Cerebellar cortex (tissue), 1 donor: ENCODE measurements at places on chromosomes 6 and 20.

DNA sequence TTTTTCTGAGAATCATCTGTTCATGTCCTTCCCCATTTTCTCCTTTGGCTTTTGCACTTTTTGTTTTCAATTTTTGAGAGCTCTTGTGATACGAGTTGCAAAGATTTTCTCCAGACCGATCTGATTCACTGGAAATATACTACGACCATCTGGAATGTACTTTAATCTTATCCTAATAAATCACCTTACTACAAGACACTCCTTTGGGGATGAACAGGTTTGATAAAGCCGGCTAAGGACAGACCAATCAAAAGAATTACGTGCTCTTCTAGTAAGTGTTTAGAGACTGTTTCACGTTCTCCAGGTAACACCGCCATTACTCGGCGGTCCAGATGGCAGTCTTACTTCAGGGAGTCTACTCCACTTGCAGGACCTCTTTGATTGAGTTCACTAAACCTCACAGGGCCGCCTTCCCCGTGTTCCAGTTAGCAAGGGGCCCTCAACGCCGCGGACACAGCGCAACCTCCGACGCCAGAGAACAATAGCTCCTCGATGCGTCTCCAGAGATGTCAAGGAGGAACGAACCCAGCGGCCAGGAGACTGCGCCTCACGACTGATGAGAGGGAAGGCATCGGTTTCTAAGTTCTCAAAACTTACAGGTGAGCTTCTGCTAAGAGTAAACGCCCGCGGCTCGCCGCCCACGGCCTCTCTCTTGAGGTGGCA, 920 bp upstream of the WTAP start:
- no peak for DNase-seq

- no peak for DNase-seq
These were observed 61.7 kb downstream of the METTL24 start for GRCh38 chr6:110296241-110297025.

GRCh38 chr20:37911838-37912281, 8.9 kb downstream of the VSTM2L start:
- peak; percentile 74 for DNase-seq

DNA sequence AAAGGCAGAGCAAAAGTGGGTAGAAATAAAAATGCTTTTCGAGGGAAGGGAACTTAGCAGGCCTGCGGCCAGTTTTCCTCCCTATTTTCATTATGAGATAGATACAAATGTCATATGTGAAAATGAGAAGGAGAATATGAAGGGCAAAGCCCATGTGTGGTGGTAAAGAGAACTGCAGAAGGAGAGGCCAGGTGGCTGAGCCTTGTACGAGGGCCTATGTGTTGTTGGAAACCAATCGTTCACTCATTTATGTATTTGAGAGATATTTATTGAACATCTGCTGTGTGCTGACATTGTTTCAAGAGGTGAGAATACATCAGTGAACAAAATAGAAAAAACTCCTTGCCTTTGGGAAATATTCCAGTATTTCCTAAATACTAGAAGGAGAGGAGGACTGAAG, 147.7 kb downstream of the SH3BGRL2 start:
- DNase-seq: no peak

DNA sequence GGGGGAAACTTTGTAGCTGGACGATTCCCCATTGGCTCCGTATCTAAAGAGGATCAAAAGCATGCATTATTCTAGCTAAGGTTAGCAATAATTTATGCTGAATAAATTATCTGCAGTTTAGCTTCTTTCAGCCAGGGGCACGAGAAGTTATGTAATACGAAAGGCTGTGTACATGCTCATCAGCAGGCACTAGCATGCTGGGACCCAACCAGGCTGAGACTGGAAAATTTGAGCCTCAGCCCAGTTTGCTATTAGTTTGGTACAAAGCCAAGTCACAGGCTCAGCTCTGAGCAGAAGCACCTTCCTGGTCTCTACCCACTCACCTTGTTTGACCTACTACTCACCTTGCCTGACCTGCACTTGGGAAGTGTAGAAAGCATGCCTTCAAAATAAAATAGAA, 328.1 kb upstream of the ARID1B start:
- peak; percentile 95 for DNase-seq

DNA sequence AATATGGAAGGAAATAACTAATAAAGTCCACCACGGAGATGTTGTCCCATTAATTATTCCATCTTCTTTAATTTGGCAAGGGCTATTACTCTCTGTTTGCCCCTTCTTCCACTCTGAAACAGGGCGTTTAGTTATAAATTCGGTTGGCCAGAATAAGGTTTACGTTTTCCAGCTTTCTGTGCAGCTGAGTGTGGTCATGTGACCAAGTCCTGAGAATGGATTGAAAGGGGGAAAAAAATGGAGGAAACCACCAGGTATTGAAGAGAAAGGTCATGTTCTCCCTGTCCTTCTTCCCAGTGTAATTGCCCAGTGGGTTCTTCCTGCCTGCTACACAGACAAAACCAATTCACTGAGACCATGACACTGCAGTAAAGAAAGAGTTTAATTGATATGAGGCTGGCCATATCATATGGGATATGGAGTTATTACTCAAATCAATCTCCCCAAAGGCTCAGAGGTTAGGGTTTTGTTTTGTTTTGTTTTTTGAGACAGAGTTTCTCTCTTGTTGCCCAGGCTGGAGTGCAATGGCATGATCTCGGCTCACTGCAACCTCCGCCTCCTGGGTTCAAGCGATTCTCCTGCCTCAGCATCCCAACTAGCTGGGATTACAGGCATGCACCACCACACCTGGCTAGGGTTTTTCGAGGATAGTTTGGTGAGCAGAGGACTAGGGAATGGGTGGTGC, 14.3 kb upstream of the TBC1D22B start:
- no peak for DNase-seq

- DNase-seq: no peak
These were observed 3.9 kb downstream of the SLA2 start for GRCh38 chr20:36642136-36642535.

- no peak for DNase-seq
These were observed 175.2 kb downstream of the ZMYND8 start for GRCh38 chr20:47181056-47181862.

- no peak for DNase-seq
These were observed 168.0 kb upstream of the LRFN2 start for GRCh38 chr6:40755046-40755681.

GRCh38 chr6:90175627-90176538, 120.8 kb downstream of the BACH2 start:
- no peak for DNase-seq

DNA sequence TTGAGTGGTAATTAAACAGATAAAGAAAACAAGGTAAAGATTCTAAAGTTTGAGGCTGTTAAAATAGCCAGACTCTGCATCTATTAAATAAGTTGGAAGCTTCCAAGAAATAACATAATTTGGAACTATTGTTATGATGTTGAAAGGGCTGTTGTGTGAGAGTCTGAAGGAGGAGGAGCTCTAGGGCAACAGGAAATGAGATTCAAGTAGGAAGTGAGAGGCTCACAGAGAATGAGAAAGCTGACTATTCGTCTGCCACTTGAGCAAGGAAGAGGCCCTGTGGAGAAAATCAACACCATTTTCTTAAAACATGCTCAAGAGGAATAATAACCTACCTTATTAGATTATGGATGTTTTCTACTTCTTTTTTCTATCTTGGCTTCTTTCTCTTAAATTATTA, 185.2 kb downstream of the SLC24A3 start:
- DNase-seq: no peak

DNA sequence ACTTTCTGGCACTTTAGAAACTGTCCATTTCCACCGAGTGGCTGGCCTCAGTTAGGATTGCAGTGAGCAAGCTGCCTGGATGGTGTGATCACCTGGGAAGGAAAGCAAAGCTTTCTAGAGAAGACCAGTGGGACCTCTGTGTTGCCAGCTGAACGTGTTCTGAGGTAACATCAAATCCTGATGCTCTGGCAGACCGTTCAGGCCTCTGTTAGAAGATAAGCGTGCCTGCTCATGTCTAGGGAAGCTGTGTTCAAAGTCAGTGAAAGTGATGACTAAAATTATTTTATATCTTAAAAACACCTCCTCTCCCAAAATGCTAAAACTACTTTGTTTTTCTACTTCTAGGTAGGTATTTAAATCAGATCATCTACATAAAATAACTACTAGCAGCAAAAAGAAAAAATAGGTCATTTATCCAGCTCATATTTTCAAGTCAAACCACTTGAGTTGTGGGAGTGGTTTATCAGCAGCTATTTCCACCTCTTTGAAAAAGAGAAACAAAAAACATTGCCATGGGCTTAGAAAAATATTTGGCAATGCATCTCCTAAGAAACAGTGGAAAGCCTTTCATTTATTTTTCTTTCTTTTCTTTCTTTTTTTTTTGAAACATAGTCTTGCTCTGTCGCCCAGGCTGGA, 54.8 kb downstream of the CEP43 start:
- no peak for DNase-seq

GRCh38 chr6:29723666-29724588, 693 bp downstream of the HLA-F start:
- DNase-seq: peak; percentile 9

DNA sequence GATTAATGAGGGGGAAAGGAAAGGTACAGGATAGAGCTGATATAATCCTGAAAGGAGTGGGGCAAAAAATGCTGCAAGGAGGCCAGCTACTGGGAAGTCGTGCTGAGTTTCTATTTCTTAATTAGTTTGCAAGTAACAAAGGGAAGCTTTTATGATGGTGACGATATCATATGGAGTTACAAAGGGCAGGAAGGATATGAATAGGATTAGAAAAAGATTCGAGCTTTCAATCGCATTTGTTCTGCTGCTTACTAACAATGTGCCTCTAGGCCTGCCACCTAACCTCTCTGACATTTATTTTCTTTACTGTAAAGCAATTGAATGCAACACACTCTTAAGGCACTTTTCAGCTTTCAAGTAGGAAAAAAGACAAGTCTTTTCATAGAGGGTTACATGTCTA, 219.2 kb downstream of the CLVS2 start:
- no peak for DNase-seq

DNA sequence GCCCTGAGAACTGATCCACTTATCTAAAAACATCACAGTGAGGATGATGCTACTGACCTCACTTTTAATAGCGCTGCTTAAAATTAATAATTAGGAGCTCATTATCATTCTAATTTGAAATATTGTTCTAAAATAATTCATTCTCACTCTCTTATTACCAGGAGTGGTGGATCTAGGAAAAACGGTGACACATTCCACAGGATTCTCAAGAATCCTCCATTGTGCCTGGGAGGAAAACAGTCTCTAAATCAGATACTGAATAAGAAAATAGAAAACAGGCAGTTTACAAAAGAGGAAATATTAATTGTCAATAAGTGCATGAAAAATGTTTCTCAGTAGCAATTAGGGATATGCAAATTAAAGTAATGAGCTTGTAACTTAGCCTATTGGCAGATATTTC, 187.4 kb downstream of the TENT5A start:
- no peak for DNase-seq

GRCh38 chr6:30615958-30616810, 859 bp downstream of the PPP1R10 start:
- peak; percentile 71 for DNase-seq

DNA sequence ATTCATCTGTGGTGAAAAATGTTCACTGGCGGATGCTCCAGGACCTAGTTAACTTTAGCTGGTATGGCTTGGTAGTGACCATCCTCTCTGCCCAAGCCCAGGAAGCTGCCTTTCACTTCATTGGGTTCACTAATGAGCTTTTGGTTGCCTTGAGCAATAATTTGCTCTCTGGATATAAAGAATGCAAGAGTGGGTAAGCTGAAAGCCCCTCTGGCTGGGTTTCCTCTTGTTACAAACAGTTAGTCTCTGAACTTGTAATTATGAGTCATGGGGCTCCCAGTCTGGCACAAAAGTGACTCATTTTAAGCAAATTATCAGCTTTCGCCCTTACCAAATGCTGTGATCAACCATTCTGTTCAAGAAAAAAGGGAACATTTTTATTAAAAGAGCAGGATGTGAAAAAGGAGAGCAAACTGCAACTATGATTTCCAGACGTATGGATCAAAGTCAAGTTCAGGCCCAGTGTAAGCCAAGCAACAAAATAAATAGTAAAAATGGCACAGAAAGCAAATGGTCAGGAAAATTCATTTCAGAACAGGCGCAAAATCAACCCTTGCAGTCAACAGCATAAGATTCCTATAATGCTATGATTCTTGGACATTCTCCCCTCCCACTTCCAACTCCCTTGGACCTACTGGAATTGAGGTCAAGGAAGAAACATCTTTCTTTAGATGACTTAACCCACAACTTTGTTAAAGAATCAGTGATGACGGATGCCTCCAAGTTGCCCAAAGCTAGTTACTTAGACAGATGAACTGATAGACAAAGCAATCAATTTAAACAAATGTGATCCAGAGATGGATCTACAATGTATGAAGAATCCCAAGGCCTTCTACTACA, 130.0 kb upstream of the KCNK16 start:
- DNase-seq: no peak

- no peak for DNase-seq
These were observed 31.9 kb downstream of the MARCKS start for GRCh38 chr6:113888956-113889630.

- DNase-seq: no peak
These were observed 887 bp downstream of the TSPYL1 start for GRCh38 chr6:116278854-116279231.

GRCh38 chr6:25462235-25462897, 183.2 kb downstream of the CARMIL1 start:
- DNase-seq: no peak

DNA sequence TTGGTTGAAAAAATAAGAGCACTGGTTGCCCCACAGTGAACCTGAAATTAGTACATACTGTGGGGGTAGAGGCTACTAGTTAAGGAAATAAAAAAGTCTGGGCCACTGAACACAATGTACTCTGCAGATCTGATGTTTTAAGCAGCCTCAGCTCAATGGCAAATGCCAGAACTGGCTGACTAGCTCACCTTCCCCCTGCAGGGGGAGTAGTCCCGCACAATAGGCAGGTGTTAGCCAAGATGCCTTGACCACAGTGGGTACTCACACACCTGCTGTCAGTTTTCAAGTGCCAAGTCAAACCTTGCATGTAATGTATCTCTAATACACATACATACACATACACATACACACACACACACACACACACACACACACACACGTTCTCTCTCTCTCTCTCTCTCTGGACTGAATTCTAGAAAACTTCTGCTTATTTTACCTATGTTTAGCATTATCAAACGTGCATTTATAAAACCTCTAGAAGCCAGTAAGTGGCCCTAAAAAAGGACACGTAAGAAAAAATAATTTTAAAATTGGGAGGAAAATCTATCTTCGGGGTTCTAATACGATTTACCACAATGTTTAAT, 36.1 kb downstream of the GMDS start:
- peak; percentile 64 for DNase-seq

- peak; percentile 88 for DNase-seq
These were observed 1082.4 kb upstream of the MAP3K7 start for GRCh38 chr6:91669154-91669870.
